ENCODE measurements at places on chromosomes 4 and X.

DNA sequence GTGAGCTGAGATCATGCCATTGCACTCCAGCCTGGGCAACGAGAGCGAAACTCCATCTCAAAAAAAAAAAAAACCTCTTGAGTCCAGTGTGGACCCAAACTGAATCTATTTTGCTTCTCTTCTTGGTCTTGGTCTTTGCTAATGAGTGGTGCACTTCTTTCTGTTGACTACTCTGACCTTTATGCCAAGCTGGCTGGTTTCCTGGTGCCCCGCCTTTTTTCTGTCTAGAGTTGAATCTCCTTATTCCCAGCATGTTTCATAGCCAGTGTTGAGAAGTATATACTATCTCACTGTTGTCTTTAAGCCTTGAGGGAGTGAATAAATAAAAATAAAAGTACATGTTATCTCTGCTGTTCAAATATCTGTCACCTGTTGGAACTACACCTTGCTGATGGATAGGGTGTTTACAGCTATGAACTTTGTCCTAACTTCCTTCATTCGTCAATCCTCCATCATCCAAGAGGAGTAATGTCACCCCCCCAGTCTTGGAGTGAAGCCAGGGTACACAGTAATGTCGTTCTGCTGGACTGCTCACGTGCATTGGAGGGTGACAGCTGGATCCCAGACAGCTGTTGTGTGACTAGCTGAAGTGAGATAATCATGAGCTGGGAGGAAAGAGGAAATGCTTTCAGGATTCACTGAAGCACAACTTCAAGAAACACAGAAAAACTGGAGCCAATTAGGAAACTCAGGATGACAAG lies 99.3 kb upstream of the PRKG2 start:
- DNase-seq, result peak; percentile 46

- DNase-seq, result no peak
Observed at GRCh38 chr4:47373174-47373573, 90.3 kb downstream of the COMMD8 start.

- peak; percentile 84 for DNase-seq
Observed at GRCh38 chr4:140756319-140757231, at the start of gene TBC1D9. Gene TBC1D9 (minus strand): TSS chr4:140756385. CDS start chr4:140756045, 340 bp downstream.

GRCh38 chr4:167025670-167026069 lies 208.6 kb downstream of the SPOCK3 start:
- DNase-seq, result no peak

DNA sequence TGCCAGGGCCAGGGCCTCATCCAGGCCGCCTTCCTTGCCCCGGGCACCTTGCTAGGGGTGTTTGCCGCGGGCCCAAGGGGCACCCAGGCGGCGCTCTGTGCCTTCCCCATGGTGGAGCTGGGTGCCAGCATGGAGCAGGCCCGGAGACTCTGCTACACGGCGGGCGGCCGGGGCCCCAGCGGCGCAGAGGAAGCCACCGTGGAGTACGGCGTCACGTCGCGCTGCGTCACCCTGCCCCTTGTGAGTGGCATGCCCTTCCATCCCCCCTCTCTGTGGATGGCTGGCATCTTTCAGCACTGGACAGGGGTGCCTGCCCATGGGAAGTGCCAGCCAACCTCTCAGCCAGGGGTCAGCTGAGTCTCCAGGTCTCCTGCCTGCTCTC lies 3.6 kb downstream of the PLXNB3 start:
- DNase-seq, result peak; percentile 12

GRCh38 chrX:107978707-107979307 lies 3.4 kb downstream of the TEX13B start:
- DNase-seq, result no peak

DNA sequence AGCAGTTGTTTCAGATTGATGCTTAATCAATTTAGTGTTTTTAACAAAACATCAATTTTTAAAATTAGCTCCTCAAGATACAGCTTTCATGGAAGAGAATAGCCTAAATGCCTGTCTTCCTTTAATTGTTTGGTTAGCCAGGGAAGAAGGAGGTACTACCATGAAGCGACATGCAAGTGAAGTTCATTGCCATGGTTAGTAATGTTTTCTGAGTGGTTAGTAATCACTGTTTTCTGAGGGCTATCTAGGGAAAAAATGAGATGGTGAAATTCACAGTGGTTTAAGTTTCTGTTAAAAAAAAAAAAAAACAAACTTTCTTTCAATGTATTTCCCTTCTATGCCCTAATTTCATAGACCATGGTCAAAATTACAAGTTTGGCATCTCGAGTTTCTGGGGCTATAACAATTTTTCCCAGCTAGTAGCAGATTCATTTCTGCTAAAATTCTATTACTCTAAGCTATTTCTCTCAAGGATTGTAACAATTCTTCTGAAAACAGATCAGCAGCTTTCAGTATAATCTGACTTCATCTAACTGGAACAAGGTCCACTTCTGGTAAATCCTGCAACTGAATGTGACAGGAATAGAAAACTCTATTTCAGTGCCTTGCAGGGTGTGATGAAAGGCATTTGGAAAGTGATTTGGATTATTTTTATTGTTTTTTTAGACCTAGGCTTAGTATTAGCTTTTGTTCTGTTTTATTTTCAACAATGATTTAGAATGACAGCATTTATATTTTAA lies 157.0 kb downstream of the PCDH18 start:
- no peak for DNase-seq

DNA sequence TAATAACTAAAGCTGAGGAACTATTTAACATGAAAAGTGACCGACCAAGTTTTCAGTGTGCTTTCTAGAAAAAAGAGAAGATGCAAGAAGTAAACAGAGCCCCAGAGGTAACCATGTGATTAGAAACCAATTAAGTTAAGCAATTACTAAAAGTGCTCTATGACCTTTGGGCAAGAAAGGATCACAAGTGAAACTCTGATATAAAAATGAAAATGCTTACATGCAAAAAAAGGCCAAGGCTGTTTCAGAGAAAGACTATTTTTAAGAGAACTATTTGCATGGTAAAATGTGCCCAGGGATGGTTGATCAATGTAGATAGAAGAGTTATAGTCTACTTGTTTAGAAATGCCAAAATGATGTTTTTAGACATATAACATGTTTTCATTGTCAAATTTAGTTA lies 22.0 kb downstream of the KLHL15 start:
- no peak for DNase-seq

- DNase-seq, result peak; percentile 26
Observed at GRCh38 chr4:2803624-2804448, 11.0 kb downstream of the SH3BP2 start.

DNA sequence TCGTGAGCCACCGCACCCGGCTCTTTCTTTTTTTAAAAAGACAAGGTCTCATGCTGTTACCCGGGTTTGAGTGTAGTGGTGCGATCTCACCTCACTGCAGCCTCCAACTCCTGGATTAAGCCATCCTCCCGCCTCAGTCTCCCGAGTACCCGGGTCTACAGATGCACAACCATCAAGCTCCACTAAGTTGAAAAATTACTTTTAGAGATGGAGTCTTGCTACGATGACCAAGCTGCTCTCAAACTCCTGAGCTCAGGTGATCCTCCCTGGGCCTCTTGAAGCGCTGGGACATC lies 2.0 kb downstream of the SLC25A6 start:
- DNase-seq, result no peak

- DNase-seq, result no peak
Observed at GRCh38 chr4:158197194-158197776, 13.0 kb upstream of the TMEM144 start.

DNA sequence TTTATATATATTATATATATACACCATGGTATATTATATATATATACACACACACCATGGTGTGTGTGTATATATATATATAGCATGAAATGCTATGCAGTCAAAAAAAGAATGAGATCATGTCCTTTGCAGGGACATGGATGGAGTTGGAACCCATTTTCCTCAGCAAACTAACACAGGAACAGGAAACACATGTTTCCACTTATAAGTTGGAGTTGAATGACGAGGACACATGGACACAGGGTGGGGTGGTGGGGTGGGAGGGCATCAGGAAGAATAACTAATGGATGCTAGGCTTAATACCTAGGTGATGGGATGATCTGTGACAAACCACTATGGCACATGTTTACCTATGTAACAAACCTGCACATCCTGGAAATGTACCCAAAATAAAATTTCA lies 293.6 kb upstream of the NDST3 start:
- no peak for DNase-seq

DNA sequence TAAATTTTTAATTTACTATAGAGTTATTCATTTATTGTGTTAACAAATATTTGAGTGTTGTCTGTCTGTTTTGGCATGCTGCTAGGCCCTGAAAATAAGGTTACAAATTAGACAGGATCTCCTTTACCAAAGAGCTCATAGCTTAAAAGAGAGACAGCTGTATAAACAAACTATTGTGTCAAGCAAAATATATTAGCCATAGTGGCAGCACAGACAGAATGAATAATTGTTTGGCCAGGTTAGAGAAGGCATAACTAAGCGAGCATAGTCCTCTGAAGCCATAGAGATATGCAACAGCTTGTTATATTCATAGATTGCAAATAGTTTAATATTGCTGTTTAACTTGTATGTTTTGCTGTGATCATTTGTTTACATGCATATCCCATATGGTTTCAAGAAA lies 66.7 kb upstream of the NDUFC1 start:
- no peak for DNase-seq

DNA sequence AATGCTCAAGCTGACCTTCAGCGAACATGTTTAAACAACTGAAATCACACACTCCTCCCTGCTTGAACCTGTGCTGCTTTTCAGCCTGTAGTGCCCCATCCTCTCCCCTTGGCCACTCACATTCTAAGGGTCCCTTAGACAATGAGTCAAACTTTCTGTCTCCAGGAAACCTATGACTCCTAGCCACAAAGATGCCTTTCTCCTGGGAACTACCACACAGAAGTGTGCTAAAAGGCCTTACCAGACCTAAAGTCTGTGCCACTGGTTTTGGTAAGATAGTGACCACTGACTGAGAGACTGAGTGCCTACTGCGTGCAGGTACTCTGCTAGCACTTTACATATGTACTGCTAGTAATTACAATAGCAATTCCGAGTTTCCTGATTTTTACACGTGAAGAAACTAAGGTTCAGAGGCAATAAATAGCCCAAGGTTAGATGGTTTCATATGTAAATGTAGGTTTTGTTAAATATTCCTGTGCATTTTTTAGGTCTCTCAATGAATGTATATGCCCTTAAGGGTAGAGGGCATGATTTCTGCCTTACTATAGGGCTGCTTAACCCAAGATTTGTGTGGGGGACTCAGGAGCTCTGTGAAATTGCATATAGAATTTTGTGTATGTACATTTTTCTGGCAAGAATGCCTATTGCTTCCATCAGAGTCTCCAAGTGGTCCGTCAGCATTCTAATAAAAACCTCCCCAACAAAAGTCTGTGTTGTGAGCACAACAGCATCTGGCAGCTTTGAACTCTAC lies 71.1 kb downstream of the NSG1 start:
- no peak for DNase-seq

DNA sequence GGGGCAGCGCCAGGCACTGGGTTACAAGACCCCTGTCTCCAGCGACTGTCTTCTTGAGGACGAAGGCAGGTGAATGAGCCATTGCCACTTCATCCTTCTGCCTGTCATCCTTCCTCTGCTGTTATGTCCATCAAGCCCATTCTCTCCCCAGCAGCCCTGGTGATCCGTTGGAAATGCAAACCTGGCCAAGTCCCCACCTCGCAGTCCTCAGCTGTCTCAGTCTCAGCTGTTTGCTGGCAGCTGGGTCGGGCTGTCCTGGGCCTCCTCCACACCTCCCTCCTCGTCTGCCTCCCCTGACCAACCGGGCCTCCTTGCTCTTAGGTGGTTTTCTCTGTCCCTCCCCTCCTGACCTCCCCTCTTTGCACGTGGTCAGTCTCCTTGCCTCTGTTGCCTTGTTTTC lies 38.0 kb downstream of the PTTG2 start:
- peak; percentile 56 for DNase-seq

DNA sequence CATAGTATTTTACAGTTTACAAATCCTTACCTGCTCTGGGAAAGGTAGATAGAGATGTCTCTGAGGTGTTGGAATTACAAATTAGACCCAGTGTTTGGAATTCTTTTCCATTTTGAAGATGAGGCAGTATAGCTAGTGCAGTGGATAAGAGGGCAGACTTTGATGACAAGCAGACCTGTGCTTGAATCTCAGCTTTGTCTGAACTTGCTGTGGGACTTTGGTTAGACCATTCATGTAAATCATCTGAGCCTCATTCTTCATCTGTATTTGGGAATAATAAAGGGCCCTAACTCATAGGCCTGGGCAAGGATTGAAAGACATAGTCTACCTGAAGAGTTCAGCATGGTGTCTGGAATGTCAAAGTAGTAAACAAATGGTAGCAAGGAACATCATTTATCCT lies 77.2 kb upstream of the BOD1L1 start:
- no peak for DNase-seq

GRCh38 chr4:160265836-160266235 lies 1163.0 kb downstream of the RAPGEF2 start:
- no peak for DNase-seq

DNA sequence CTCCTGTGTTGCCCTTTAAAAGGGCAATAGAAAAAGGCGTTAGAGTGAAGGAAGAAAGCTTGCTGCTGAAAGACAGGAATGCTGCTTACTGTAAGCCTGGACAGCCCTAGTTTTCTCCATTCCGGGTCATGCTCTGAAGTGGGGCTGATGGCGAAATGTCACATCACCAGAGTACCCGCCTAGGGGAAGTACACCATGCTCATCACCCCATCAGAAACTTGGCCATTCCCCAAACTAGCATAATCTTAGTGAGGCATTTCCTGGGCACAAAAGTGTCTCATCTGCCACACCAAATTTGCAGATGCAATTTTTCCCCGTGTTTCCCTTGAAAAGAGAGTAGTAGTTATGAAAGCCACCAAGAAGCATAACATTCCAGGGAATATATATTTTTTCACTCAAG lies 47.8 kb upstream of the CAMK2D start:
- no peak for DNase-seq

DNA sequence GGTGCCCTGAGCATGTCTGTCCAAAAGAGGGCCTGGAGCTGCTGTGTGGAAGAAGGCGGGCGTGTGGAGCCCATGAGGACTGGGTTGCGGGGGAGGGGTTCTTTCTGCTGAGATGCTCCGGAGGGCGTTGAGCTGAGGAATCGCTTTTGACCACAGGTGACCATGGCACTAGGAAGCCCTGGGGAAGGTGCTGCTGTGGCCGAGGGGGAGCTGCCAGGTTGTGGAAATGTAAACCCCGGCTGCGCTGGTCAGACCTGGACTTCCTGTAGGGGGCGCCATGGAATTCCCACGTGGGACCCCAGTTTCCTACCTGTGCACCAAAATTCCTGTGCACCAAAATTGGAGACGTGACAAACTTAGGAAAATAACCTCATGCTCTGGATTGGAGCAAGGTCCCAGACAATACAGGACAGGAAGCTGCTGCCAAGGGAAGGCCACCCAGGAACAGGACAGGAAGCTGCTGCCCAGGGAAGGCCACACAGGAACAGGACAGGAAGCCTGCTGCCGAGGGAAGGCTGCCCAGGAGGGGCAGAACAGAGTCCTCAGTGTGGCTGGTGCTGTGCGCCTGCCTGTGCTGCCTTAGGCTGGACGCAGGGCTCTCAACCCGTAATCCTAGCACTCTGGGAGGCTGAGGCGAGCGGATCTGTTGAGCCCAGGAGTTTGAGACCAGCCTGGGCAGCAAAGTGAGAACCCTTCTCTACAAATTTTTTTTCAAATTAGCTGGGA lies 28.4 kb upstream of the UVSSA start:
- no peak for DNase-seq

GRCh38 chr4:107034996-107035818 lies 906 bp downstream of the DKK2 start:
- DNase-seq, result peak; percentile 71

All from right hindlimb (tissue), 1 donor.